Panc1 (cell line): ENCODE measurements at places on chromosomes 13 and 19. TPM values are rescaled to one million over a fixed set of nuclear protein-coding genes. Genes with fewer than 3 reads are reported as not detected.

SSC5D gene
- 13.0 TPM for total RNA-seq

CD177 gene
- total RNA-seq, result 0.28 TPM

CCL25 gene
- total RNA-seq, result not detected

ZNF43 gene
- 27.7 TPM for total RNA-seq

DNA sequence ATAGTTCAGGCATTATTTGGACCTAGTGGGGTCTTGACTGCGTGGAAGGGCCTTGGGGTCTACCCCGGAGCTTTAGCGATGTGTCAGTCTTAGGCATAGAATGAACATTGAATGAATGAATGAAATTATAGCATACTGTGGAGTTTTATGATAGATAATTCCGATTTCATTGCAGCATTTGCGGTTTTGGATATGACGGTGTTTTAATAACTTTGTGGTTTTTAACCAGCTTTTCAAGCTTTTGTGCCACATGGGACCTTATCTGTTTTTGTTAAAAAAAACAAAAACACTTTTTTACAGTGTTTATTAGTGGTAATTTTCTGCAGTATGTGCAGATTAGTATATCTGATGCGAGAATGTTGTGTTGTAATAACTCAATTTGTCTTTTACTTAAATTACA lies 696 bp downstream of the NUP58 start:
- H3K4me3 ChIP-seq, result peak overlapping the region; percentile 92
- no peak for DNase-seq
- peaks cover 4% of the 10 kb centered on the region; the same call in 1 of the 2 replicates for H3K4me1 ChIP-seq
- peaks cover 6% of the 10 kb centered on the region for H3K36me3 ChIP-seq
- H3K27ac ChIP-seq, result peak overlapping the region; percentile 89
- no peaks in the 10 kb centered on the region for H3K27me3 ChIP-seq

DNA sequence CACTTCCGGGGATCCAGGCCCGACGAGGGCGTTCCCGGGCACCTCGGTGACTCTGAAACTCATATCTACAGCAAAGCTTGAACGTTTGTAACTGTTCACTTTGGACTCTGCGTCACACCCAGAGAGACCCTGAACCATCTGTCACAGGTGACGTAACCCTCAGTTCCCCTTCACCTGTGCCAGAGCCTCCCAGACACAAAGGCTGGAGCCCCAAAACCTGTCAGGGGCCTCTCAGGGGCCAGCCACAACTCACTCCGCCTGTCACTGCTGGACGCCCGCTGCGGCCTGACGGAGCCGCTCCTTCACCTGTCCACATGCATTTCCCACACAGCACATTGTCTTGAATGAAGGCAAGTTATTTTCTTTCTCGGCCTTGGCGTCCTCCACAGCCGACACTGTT lies 8.0 kb downstream of the RASA3 start:
- H3K27me3 ChIP-seq, result no peaks in the 10 kb centered on the region
- H3K4me3 ChIP-seq, result peak overlapping the region; percentile 43
- H3K27ac ChIP-seq, result peak overlapping the region; percentile 98
- peaks cover 68% of the 10 kb centered on the region for H3K4me1 ChIP-seq

GRCh38 chr13:24842549-24843274 lies 78.7 kb downstream of the RNF17 start:
- no peak for DNase-seq
- no peaks in the 10 kb centered on the region for H3K36me3 ChIP-seq
- H3K27me3 ChIP-seq, result no peaks in the 10 kb centered on the region
- H3K27ac ChIP-seq, result no peak overlapping the region
- H3K4me1 ChIP-seq, result no peaks in the 10 kb centered on the region
- no peak overlapping the region for H3K4me3 ChIP-seq

GRCh38 chr13:23714672-23715071 lies 144.5 kb downstream of the TNFRSF19 start:
- no peak overlapping the region for H3K27ac ChIP-seq
- H3K4me1 ChIP-seq, result no peaks in the 10 kb centered on the region
- DNase-seq, result no peak
- H3K4me3 ChIP-seq, result no peak overlapping the region
- no peaks in the 10 kb centered on the region for H3K36me3 ChIP-seq

DNA sequence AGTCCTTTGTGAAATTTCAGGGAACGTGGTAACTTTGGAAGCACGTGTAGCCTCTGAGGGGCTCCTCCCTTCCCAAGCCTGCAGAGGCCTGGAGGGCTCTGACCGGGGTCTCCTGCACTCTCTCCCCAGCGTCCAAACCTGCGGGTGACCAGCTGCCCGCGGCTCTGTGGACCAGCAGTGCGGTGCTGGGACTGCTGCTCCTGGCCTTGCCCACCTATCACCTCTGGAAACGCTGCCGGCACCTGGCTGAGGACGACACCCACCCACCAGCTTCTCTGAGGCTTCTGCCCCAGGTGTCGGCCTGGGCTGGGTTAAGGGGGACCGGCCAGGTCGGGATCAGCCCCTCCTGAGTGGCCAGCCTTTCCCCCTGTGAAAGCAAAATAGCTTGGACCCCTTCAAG lies 2.7 kb upstream of the TPGS1 start:
- no peak for DNase-seq
- H3K27ac ChIP-seq, result no peak overlapping the region
- no peak overlapping the region for H3K4me3 ChIP-seq
- no peaks in the 10 kb centered on the region for H3K27me3 ChIP-seq
- H3K36me3 ChIP-seq, result no peaks in the 10 kb centered on the region; the same call in 1 of the 2 replicates
- peaks cover 3% of the 10 kb centered on the region; the same call in 1 of the 2 replicates for H3K4me1 ChIP-seq

DNA sequence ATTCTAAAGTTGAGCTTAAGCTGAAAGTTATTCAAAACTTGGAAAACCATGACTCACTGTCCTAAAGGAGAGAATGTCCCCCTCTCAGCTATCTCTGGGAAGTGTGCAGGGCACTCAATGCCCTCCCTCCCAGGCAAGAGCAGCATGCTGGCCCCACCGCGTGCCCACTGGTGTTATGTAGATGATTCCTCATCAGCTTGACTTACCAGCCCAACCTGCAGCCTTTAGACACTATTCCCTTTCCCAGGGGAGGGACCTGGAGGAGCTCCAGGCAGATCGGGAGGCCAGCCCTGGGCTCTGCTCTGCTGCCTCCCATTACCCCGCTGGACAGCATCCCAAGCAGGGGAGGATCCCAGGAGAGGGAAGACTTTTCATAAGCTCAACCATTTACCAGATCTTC lies 124.6 kb downstream of the FGF14 start:
- no peaks in the 10 kb centered on the region for H3K36me3 ChIP-seq
- H3K4me3 ChIP-seq, result no peak overlapping the region
- DNase-seq, result no peak
- no peaks in the 10 kb centered on the region for H3K4me1 ChIP-seq
- H3K27ac ChIP-seq, result no peak overlapping the region
- H3K27me3 ChIP-seq, result no peaks in the 10 kb centered on the region

GRCh38 chr19:48596679-48597465 lies 9.7 kb upstream of the SPACA4 start:
- no peak overlapping the region for H3K4me3 ChIP-seq
- H3K27ac ChIP-seq, result no peak overlapping the region
- no peaks in the 10 kb centered on the region for H3K4me1 ChIP-seq
- DNase-seq, result no peak
- no peaks in the 10 kb centered on the region for H3K36me3 ChIP-seq
- no peaks in the 10 kb centered on the region for H3K27me3 ChIP-seq

GRCh38 chr13:94233401-94233800 lies 246.1 kb downstream of the DCT start:
- peak; percentile 22 for DNase-seq
- H3K4me3 ChIP-seq, result no peak overlapping the region
- H3K27ac ChIP-seq, result no peak overlapping the region
- H3K36me3 ChIP-seq, result no peaks in the 10 kb centered on the region
- H3K4me1 ChIP-seq, result no peaks in the 10 kb centered on the region

DNA sequence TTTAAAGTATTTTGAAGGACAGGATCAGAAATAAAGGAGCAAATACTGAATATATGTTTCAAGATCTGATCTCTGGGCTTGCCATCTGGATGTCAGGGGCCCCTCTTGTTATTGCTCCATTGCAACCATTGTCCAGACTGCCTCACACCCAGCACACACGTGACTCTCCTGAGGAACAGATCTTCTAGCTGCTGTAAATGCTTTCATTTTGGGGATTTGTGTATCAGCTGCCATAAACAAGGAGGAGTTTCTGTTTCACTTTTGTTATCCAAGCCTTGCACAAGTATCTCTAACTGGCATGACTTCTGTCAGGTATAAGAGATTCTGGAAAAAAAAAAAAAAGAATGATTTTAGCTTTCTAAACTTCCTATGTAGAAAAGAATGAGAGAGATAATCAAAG lies 1624.1 kb upstream of the PRR20A start:
- H3K4me1 ChIP-seq, result no peaks in the 10 kb centered on the region
- no peak overlapping the region for H3K27ac ChIP-seq
- H3K4me3 ChIP-seq, result no peak overlapping the region
- H3K27me3 ChIP-seq, result no peaks in the 10 kb centered on the region

GRCh38 chr19:17209126-17210036 lies 5.8 kb upstream of the USE1 start:
- H3K4me1 ChIP-seq, result no peaks in the 10 kb centered on the region
- H3K27ac ChIP-seq, result no peak overlapping the region
- no peaks in the 10 kb centered on the region for H3K36me3 ChIP-seq
- no peak overlapping the region for H3K4me3 ChIP-seq
- no peak for DNase-seq

DNA sequence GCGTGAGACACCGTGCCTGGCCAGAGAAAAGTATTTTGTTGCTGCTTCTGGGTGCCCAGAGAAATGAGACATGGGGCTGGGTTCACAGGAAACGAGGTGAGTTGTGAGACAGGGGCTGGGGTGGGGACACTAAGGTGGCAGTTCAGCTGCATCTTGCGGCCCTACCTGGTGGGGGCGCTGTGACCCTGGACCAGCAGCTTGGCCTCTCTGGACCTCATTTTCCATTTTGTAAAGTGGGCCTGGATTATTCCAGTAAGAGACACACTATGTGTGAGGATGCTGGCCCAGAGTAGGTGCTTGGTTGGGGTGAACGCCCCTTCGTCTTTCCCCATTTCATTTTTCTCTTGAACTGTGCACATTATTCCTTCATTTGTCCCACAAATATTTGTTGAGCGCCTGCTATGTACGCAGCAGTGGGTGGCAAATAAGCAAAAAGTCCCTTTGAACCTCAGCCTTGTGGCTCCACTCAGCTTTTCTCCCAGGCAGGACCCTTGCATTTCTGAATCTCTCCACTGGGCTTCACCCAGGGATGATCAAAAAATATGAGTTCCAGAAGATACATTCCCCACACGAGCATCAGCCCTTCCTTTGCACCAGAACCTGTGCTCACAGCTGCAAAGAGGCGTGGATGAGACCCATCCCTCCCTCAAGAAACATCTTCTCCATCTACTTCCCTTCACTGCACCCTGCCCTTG lies 26.6 kb upstream of the OR10H1 start:
- DNase-seq, result no peak
- no peak overlapping the region for H3K4me3 ChIP-seq
- H3K27me3 ChIP-seq, result peaks cover 3% of the 10 kb centered on the region; the same call in 1 of the 2 replicates
- H3K27ac ChIP-seq, result no peak overlapping the region

DNA sequence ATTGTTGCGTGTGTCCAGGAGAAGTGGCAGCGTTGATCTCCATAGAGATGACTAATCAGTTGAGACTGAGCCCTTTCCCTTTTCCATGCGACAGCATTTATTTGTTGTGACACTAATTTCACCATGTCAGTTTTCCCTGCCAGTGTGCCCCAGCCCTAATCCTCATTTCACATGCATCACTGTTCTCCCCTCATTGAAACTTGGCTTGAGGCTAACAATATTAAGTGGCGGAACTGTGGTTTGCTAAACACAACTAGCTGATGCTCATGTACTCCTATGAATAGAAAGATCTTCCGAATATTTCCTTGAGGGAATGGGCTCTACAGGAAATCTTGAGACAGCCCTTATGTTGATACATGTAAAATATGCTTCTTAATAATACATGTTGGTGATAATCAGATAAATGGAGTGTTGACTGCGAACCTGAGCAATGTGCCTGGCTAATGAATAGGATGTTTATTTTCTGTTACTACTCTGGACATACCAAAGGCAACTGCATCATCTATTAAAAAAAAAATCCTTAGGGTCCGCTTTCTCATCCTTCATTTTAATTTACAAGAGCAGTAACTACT lies 258.6 kb downstream of the ATP8A2 start:
- H3K4me3 ChIP-seq, result no peak overlapping the region
- H3K36me3 ChIP-seq, result no peaks in the 10 kb centered on the region
- no peaks in the 10 kb centered on the region for H3K27me3 ChIP-seq
- no peak overlapping the region for H3K27ac ChIP-seq
- no peaks in the 10 kb centered on the region for H3K4me1 ChIP-seq
- DNase-seq, result no peak

DNA sequence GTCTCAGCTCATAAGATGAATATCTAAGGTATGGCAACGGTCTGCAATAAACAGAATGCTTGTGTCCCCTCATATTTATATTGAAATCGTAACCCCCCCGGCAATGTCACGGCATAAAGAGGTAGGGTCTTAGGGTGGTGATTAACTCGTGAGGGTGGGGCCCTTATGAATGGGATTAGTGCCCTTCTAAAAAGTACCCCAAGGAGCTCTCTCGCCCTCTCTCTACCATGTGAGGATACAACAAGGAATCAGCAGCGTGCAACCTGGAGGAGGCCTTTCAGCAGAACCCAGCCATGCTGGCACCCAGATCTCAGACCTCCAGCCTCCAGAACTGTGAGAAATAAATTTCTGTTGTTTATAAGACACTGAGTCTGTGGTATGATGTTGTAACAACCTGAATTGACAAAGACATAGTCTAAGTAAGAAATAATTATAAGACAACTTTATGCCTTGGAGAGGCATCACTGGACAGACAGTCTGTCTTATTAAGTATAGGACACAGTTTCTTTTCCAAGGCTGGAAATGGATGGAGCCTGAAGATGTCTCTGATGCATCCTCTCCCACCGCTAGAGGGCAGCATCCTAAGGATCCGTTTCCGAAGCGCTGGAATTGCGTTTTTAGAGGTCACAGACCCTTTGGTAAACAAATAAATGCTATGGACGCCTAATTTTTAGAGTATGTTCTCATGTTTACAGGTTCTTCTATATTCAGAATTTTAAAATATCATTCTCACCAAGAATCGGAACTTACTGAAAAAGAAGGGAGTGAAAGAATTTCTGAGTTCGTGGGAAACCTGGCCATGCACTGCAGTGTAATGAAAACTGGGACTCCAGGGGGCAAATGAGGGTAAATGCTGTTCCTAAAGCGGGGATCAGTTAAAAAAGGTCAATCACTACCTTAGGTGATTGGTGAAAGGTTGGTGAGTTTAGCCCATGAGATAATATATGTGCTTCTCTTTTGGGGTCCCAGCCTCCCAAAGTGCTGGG lies 13.3 kb upstream of the LEUTX start:
- no peak overlapping the region for H3K4me3 ChIP-seq
- H3K4me1 ChIP-seq, result no peaks in the 10 kb centered on the region
- no peaks in the 10 kb centered on the region for H3K36me3 ChIP-seq
- no peak overlapping the region for H3K27ac ChIP-seq
- DNase-seq, result peak; percentile 89

DNA sequence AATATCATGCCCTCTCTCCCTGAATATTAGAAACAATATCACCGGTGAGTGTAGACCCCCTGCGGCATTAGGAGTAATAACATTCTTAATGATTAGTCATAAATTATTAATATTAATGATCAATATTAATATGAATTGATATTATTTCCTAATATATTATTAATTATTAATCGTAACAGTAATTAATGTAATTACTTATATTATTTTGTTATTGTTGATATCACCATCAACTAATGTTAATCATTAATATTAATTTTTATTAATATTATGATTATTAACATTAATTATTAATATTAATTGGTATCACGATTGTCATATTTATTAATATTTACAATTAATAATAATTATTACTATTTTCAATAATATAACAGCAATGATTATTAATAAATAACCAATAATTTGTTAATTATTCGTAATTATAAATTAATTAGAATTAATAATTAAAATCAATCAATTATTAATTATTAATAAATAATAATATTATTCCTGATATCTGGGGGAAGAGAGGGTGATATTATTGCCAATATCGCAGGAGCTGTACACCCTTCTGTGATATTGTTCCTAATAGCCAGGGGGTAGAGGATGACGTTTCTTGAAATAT lies 528.8 kb upstream of the PCDH20 start:
- H3K27me3 ChIP-seq, result no peaks in the 10 kb centered on the region
- H3K4me1 ChIP-seq, result no peaks in the 10 kb centered on the region
- H3K36me3 ChIP-seq, result no peaks in the 10 kb centered on the region
- no peak overlapping the region for H3K27ac ChIP-seq
- no peak for DNase-seq
